ENCODE measurements at places on chromosomes 2 and 18.

GRCh38 chr2:27249891-27250651 lies 12.8 kb downstream of the SLC30A3 start:
- peak; percentile 57 for DNase-seq

DNA sequence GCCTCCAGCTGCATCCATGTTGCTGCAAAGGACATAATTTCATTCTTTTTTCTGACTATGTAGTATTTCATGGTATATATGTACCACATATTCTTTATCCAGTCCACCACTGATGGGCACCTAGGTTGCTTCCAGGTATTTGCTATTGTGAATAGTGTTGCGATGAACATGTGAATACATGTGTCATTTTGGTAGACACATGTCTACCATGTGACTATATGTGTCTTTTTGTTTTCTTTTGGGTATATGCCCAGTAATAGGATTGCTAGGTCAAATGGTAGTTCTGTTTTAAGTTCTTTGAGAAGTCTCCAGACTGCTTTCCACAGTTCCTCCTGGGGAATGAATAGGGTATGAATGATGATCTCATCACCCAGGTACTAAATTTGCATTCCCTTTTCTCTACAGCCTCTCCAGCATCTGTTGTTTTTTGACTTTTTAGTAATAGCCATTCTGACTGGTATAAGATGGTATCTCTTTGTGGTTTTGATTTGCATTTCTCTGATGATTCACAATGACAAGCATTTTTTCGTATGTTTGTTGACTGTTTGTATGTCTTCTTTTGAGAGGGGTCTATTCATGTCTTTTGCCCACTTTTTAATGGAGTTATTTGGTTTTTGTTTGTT lies 35.6 kb upstream of the FEZ2 start:
- no peak for DNase-seq

DNA sequence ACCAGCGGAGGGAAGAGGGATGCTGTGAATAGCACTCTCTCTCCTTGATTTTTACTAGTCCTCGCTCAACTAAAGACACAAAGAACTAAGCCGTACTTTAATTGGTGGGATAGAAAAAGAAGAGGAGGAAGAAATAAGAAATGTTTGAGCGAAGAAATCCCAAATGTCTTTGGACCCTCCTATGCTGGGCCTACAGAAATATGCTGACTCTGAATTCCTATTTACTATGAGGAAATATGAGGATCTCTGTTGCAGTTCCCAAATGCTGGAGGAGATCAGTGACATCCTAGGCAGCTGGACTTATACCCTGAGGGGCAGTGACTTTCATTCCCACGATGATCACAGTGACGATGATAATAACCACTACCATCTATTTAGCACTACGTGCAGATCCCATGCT lies 16.6 kb upstream of the PIEZO2 start:
- DNase-seq = no peak

DNA sequence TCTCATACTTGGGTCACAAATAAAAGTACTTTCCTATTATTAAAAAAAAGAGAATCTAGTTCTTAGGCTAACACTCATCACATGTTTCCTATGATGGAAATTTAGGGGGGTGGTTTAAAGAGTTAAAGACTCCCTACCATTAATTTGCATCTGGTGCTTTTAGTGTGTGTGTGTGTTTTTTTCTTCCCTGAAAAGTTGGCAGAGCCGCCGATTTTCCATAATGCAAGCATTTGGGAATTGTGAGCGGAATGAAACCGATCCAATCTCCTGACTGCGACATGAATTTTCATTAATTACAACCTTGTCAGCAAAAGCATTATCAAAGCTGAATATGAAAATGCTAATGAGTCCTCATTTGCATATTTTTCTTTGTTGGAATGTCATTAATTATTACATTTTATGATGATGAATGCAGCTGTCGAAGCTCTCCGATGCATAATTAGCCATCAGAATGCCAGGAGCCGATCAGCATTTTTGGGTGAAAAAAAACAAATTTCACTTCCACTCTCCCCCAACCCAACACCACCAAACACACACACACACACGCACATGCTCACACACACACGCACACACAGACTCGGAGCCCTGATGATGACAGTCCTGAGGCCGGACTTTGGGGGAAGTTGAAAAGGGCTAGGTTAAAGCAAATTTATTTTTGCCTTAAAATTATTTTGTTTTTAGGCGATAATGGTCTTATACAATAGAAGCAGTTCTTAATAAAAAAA lies 165.4 kb downstream of the TCF4 start:
- DNase-seq = no peak

DNA sequence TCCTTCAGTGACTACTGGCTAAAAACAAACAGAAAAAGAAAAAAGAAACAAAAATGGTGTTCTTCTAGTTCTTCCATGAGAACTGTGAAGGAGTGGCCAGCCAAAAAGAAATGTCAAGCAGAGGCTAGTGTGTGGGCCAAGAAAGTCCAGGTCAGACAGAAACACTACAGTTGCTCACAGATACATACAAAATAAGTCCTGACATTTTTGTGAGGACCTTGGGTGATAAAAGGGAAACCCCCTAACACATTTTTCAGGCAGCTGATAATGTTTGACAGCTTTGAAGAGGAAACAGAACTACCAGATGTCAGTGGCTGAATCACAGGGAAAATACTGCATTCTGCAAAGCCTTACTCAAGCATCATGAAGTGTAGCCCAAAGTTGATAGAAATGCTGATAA lies 28.1 kb downstream of the ARHGAP25 start:
- DNase-seq = no peak

DNA sequence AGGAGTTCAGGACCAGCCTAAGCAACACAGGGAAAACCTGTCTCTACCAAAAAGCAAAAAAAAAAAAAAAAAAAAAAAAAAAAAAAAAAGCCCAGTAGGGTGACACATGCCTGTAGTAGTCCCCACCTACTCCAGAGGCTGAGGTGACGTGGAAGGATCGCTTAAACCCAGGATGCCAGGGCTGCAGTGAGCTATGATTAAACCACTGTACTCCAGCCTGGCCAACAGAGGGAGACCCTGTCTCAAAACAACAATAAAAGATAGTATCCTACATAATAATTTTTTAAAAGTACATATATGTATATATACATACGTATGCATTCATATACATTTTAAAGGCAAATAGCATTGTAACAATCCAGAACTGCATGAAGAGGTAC lies 51.7 kb downstream of the SOS1 start:
- peak; percentile 26 for DNase-seq

- no peak for DNase-seq
Observed at GRCh38 chr2:164621764-164622105, 453 bp upstream of the GRB14 start.

DNA sequence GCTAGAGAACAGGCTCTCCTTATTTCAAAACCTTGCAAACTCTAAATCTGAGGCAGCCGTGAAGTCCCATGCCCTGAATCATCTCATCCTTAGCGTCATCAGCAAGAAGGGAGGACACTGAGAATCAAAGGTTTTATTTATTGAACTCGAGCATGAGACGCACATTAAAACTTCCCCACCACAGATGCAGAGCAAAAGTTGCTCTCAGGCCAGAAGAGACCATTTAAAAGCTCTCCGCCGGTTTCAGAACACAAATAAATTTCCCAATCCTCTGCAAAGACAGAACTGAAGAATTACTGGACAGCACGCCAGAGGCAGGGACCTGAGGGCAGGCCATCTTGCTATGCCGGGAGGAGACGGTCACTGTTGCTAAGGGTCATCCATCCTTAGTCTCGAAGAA lies 1.3 kb downstream of the AMMECR1L start:
- DNase-seq = no peak

DNA sequence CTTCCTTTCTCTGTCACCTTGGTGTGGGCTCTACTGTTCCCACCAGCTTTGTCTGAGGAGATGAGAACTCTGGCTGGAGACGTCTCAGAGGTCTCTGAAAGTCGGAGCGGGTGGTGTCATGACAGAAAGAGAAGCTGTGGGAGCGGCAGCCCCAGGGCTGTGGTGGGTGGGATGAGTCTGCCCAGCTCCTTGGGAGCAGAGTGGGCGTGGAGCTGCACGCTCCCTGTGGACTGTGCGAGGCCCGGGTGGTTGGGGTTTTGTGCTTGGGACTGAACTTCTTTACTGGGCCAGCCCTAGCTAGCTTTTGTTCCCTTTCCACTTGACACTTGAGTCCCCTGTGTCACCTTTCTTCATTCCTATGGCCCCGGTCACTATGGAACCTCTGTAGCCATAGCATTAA lies 10.4 kb downstream of the TOGARAM2 start:
- no peak for DNase-seq

- no peak for DNase-seq
Observed at GRCh38 chr2:98470851-98471255, 26.2 kb downstream of the INPP4A start.

GRCh38 chr18:2573408-2573807 lies 2.1 kb downstream of the NDC80 start:
- no peak for DNase-seq

DNA sequence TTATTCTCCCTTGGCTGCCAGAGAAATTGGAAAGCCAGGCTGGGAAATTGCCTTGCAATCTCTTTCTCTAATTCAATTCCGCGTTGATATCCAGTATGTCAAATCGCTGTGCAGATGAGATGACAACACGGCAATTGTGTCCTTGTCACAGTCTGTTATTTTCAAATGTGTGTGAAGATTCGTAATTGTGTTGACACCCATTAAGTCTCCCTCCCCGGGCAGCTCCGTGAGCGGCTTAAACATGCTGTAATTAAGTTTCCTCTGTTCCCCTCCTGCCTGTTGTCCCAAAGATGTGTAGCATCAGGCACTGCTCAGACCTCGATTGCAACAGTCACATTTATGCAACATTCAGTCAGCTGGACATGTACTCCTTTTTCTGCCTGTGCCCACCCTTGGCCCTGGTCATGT lies 209.5 kb downstream of the LPIN1 start:
- no peak for DNase-seq

DNA sequence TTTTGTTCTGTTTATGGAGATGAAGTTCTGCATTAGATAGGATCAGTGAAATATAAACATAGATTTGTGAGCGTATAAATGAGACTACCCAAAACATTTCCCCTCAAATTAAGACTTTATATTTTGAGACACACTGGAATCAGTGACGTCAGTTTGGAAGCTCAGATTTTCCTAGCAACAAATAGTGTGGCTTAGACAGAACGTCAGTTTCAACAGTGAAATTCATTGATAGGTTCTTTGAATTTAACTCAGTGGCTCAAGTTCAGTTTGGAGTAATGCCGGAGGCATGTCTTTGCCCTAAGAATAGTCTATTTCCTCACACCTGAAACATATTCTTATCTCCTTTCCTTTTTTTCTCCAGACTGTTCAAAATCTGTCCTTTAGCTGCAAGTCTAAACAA lies 113.6 kb upstream of the ARHGAP15 start:
- no peak for DNase-seq

DNA sequence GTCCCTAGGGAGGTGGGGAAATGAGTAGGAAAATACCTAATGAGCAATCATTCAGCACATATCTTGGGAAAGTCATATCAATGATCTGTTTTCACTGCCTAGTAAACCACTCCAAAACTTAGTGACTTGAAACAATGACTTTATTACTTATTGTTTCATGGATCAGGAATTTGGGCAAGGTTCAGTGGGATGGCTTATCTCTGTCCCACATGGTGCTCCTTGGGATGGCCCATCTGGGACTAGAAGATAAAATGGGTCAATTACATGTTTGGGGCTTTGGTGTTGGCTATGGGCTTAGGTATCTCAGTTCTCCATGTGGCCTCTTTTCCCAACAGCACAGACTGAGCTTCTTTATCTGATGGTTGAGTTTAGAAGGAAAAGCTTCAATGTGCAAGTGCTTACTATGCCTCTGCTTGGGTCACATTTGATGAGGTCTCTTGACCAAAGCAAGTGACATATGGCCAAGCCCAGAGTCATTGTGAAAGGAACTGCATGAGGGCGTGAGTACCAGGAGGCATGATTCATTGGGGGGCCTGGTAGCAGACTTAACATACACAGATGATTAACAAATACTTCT lies 218.1 kb upstream of the TNP1 start:
- no peak for DNase-seq

DNA sequence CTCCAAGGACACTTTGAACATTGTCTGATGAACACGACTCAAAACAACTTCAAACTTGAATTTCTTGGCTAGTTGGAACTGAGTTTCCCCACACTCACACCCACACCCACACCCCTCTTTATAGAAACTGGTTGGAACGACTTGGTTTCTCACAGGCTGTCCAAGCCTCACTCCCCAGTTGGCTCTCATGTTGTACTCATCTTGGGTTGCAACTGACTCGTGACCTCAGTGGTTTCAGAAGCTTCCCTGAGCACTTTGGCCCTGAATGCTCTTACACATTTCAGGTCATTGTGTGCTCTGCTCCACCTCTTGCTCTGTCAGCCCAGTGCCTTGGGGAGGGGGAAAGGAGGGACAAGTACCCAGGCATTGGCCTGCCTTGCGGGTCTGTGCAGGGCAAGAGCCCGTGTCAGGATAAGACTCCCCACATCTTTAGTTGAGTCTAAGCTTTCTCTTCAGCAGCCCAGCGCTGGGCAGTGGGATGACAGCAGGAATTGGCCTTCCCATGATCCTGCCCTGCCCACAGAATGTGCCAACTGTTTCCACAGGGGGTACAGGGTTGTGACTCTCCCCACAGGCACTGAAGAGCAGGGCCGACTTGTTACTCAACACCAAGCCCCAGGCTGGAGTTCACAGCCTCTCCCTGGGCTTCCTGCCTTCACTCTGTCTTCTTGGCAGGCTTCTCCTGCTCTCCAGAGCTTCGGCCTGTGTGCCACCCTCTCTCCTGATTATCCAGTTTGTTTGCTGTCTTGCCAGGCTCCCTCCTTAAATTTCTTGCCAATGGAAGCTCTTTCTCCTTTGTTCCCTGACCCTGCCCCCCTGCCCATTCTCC lies 104.6 kb downstream of the RTN4 start:
- DNase-seq = no peak

DNA sequence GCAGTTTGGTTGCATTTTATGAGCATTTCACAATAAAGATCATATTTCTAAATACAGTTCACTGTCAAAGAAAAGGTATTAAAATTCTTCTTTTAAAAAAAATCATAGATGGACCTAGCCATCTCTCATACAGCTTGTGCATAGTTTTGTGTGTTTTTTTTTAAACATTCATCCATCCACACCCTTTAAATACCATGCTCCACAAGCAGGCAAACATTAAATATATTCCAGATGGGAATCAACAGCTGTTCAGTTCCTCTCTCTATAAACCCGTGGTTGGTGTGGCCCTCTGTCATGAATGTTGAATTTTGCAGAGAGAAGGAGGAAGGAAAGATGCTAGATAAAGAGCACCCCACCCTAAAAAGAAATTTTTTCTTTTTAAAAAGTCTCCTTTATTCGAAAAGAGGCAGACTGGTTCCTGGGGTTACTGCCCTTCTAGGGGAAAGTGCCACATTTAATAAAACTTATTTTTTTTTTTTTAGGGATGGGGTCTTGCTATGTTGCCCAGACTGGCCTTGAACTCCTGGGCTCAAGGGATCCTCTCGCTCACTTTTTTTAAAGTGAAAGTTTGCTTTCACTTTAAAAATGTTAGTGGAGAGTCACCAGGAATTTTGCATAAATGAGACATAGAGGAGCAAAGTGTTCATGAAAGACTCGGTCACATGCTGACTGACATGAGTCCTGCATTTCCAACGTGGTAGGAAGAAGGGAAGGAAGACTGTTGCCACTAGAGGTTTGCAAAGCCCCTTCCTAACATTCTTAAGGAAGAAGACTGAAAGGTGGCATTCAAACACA lies 73.9 kb upstream of the LMAN1 start:
- no peak for DNase-seq

GRCh38 chr2:189702071-189702470 lies 27.6 kb downstream of the ANKAR start:
- peak; percentile 7 for DNase-seq

- DNase-seq = no peak
Observed at GRCh38 chr2:199442173-199442572, 15.6 kb downstream of the SATB2 start.
